ENCODE measurements at places on chromosomes 2 and 18. TPM values are rescaled to one million over a fixed set of nuclear protein-coding genes. Genes with fewer than 3 reads are reported as not detected.

DNA sequence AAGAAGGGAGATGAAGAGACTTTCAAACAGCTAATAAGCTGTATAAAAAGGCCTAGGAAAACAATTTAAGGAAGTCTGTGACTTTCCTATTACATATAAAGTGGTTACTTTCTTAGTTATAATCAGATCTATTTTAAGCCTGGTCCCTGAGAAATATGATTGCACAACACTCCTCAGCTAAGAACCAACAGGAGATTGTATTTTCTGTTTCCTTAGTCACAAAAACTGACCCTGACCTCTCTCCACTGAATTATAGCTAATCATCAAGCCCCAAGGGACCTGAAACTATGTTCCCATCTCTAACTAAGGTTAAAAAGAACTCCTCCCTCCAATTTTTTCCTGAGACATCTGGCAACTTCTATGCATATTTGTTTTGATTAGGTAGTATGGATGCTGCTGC lies 106.9 kb downstream of the ROCK1 start:
- DNase-seq = peak; percentile 2

DNA sequence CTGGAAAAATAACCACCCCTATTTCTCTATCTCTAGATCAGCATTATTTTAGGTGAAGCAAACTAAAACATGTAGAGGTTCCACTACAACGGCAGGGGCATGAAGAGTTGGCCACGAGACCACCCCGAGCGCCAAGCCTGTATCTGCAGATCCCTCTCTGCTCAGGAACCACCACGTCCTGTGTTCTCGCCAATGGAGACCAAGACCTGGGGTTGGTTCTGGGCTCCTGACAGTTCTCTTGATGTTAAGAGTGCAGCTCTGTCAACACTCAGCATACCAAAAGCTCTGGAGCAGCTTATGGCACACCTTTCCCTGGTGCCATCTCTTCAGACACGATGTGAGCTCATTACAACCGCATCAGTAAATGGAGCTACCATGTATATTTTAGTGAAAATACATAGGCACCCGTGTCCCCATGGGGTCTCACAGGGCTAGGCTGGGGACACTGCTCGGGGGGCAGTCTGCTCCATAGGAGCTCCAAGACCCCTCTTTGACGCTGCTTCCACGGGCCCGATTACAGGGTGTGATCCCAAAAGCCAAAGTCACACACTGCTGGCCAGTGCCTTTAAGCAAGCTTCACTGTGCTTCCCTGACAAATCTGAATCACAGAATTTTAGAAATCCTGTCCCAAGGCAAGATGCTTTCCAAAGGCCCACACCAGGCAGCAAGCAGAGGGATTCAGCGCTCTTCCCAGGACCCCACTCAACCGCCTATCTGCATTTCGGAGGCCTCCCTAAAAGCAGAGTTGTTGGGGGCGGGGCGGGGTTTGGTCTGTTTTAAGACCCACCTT lies 72.2 kb downstream of the EMILIN2 start:
- no peak for DNase-seq

The PMS1 gene
- polyA plus RNA-seq = 39.7 TPM

DNA sequence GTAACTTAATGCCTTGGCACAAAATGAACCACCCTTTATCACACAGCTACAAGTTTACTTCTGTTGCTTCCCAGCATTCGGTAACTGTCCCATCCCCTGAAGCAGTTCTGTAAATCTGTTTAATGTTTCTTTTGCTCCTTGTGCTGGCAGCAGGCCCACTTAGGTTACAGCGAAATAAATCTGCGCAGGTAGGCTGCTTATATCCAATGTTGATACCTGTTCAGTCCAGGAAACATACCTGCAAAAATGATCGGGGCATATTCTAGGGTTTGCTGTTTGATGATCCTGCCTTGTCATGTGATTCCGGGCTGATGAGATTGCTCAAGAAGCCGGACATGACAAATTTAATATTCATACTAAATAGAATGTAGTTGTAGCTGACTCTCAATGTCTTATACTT lies 23.3 kb downstream of the PELI1 start:
- DNase-seq = no peak

The SLC5A7 gene
- 1.1 TPM for polyA plus RNA-seq

DNA sequence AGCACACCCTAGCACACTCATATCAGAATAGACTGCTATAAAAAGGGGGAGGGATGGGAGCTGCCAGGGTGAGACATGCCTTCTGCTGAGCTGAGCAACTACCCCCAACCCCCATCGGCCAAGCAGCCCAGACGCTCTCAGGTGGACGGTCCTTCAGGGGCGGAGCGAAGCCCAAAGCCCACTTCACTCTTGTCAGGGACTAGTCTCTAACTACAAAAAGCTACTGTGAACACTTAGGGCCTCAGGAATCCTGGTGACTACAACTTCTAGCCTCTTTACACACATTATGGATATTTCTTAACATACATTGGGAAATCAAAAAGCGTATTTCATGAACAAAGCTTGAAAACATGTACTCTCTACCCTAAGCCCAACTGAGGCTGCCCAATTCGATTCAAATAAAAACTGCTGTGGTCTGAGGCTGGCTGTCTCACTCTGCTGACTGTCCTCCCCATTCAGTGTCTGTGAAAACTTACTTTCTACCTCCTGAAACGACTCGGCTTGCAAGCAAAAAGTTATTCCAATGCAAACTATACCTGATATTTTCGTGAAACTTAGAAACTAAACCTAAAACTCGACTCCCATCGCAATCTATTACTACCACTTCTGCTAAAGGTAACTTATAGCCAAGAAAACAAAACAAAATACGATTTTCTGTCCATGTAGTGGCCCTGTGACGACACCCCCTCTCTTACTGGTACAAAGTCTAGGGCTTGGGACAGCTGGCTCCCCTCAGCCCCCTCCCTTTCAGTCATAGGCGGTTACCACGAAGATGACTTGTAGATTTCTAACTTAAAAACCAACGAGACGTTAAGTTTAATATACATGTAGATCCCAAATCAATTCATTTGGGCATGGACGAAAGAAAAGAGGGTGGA lies 1.2 kb downstream of the SERTAD2 start:
- no peak for DNase-seq

The DUSP19 gene
- polyA plus RNA-seq = 4.8 TPM

- DNase-seq = no peak
Observed at GRCh38 chr18:75377258-75377657, 50.2 kb downstream of the SMIM21 start.

DNA sequence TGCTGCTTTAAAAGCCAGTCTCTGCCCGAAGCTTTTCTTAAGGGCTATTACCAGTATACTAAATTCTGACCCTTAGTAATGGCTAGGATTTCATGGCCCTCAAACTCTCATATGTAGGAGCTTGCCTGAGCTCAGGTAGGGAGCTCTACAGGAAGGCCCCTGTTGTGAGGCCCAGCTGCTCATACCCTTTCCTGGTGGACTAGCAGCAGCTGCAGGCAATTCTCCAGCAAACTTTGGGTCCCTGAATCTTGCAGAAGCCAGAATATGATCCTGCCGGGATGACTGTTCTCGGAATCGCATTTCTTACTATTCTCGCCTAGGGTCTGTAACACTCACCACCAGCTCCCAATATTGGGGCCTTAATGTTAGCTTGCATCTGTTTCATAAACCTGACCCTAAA lies 106.4 kb upstream of the SERTAD2 start:
- no peak for DNase-seq
